Myocyte (in vitro differentiated cells): ENCODE measurements at places on chromosomes 4 and X. TPM values are rescaled to one million over a fixed set of nuclear protein-coding genes. Genes with fewer than 3 reads are reported as not detected.

- DNase-seq: peak; percentile 21
Observed at GRCh38 chr4:141133999-141134995, 1.0 kb upstream of the RNF150 start.

The PAGE2 gene
- not detected in 2 replicates for total RNA-seq

The PFKFB1 gene
- 0.16 TPM in 1 of 2 replicates, not detected in the other for total RNA-seq

The GLUD2 gene
- total RNA-seq: 0.36 and 0.48 TPM in 2 replicates

DNA sequence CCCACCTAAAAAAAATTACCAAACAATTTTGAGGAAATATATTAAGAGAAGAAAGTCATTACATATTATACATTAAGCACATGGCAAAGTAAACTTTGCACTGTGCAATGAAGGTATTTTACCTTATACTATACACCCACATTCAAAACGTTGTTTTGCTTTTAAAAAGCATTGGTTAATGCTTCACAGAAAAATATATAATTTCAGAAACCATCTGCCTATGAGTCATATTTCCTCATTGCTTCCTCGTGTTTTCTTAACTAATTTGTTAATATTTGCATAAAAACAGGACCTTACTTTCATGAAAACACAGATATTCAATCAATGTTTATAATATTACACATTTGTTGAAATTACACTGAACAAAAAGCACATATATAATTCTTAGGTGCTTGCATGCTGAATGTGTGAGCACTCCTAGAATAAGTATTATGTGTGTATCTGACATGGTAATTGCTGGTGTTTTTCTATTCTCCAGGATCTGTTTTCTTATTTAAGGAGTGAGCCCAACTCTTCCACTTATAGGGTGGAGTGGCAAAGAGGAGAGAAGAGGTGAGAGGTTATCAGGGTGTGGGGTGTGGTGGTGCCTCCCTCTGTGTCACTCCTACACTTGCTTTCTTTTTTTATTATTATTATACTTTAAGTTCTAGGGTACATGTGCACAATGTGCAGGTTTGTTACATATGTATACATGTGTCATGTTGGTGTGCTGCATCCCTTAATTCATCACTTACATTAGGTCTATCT lies 95.1 kb upstream of the IQCM start:
- no peak for DNase-seq

GRCh38 chr4:150495550-150495949 lies 86.4 kb upstream of the MAB21L2 start:
- DNase-seq: no peak

The TBC1D19 gene
- 60.7 and 69.9 TPM in 2 replicates for total RNA-seq

DNA sequence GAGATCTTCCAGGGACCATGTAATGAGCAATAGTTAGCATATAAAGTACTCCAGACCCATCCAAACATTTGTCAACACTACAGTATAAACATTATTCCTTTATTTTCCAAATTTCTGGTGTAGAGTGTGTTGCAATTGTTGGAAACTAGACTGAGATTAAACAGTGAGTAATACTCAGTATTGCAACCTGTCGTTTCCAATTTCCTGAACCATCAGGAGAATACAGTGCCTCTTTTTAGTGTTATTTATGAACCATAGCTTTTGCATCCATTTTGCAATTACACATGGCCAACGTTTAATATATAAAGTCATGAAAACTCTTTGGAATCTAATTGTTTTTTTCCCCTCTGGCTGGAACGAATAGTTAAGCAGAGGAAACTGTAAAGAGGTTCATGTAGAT lies 58.3 kb upstream of the DHRSX start:
- no peak for DNase-seq

The PASD1 gene
- not detected in 2 replicates for total RNA-seq

The JADE3 gene
- 2.2 and 2.8 TPM in 2 replicates for total RNA-seq

DNA sequence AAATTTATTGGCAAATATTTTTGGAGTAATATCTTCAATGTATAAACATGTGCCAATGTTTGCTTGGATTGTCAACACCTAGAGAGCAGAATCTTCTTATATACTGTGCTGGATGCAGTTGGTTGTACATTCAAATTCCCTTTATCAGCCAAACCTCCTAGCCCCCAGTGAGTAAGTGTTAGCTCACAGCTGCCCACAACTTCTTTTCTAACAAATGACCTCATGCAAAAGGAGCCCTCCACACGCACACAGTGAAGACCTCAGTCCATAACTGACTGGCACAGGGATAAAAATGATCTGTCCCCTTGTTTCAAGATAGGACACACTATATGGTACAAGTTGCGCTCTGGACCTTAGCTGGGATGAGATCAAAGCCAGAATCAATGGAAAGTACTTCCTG lies 458.0 kb upstream of the NWD2 start:
- DNase-seq: no peak

The GYG2 gene
- 12.0 and 14.4 TPM in 2 replicates for total RNA-seq

GRCh38 chr4:107380836-107381438 lies 339.1 kb downstream of the PAPSS1 start:
- no peak for DNase-seq

DNA sequence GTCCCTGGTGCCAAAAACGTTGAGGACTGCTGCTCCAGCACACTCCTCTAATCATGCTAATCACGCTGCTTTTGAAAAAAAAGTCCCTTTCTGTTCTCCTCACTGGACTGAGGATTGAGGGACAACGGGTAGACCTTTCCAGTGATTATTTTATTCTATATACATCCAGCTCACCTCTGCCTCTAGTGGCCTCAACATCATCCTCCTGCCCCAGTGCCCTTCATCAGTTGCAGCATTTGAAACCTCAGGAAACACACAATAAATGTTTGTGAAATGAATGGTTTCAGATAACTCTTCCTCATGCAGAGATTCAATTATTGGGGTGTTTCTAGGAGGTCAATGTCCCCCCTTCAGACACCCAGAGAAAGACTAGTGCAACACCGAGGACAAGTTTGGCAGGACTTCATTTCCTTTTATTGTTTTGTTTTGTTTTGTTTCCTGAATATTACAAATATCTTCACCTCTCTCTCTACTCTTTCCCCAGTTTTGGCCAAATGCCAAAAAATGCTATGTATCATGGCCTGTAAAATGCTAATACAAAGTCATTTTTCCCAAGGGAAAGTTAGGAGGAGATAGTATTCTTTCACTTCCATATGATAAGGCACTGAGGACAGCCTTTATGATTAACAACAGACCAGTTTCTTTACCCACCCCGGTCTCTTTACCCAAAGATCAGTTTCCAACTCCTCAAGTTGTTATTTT lies 460.1 kb upstream of the SLIT2 start:
- DNase-seq: no peak

The MAB21L2 gene
- 0.16 and 0.31 TPM in 2 replicates for total RNA-seq

DNA sequence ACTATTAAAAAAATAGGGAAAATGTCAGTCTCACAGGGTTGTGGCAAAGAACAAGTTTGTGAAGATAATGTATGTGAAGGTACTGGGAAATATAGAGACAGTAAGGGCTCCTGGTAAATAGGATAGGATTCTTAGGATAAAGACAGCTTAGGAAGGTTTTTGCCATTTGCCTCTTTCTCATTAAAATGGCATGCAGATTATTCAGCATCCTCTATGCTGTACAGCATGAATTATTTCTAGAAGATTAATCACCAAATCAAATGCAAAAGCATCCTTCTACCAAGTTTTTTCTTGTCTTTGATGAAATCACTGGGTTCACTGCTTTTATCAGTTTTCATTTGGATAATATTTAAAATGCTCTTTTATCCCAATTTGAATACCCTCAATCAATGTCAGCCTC lies 142.8 kb downstream of the NDST3 start:
- no peak for DNase-seq

DNA sequence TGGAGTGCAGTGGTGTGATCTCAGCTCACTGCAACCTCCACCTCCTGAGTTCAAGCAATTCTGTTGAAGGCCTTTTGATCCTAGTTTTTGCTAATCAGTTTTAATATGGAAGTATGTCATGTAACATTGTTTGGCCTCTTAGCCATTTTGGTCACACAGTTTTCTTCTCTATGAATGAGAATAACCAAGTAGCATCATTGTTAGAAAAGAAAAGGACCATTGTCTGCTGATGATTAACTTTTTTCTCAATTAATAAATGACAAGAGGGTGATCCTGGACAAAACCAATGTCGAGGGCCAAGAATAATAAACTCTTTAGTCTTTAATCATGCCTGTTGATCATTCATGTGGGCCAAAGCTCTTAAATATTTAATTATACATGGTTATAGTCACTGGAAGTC lies 289.3 kb upstream of the MAGEB2 start:
- no peak for DNase-seq

The TMSB15A gene
- total RNA-seq: 0.35 TPM in 1 of 2 replicates, not detected in the other

The IL21 gene
- not detected in 2 replicates for total RNA-seq

DNA sequence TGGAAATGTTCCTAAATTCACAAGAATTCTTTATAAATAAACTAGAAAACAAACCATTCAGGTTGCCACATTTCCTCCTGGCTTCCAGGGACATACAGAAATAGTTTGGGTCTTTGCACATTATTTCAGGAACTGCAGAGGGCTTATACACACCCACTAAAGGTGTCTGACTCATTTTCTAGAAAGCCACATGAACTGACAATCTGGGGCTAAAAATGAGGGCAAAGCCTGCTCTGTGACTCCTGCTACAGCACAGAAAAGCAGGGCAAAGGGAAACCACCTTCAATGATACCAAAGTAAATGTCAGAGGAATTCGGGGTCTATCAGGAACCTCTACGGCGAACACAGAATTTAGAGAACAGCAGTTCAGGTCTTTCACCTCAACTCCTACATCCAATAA lies 112.2 kb upstream of the MAP3K15 start:
- DNase-seq: no peak

DNA sequence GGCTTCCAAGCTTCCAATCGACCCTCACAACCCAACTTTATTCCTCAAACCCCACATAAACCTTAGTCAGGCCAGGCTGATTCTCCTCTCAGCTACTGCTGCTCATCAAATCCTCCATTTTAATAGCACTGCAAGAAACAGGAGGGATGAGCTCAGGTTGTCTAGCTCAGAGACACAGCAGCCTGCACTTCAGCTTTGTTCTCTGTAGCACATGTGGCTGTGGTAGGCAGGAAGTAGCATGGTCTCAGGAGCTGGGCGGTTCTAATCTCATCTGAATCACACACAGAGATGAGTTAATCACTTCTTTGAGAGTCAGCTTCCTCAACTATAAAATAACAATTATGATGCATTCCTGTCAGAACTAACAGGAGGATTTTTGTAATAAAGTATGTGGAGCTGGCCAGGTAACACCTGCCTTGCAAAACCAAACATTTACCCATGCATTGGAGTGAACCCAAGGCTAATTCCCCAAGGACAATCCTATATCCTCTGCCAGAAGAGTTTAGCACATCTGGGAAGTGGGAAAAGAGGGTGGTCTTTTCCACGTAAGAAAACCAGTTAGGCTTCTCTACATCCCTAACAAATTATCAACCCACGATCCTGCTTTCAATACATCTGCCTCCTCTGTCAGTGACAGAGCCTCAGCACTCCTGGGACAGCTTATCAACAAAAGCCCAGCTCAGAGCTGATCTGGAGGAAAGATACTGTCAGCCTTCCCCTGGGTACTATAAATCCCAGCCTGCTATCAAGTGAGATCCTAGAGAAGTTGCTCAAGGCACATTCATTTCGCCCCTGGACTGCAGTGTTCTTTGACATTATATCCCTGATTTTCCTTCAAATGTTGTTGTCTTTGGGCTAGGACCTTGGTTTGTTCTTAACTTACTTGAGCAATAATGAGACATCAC lies 32.8 kb downstream of the ELOVL6 start:
- DNase-seq: peak; percentile 47

GRCh38 chrX:117973110-117973807 lies 143.4 kb downstream of the KLHL13 start:
- DNase-seq: no peak

The CEP135 gene
- total RNA-seq: 3.7 and 4.8 TPM in 2 replicates

DNA sequence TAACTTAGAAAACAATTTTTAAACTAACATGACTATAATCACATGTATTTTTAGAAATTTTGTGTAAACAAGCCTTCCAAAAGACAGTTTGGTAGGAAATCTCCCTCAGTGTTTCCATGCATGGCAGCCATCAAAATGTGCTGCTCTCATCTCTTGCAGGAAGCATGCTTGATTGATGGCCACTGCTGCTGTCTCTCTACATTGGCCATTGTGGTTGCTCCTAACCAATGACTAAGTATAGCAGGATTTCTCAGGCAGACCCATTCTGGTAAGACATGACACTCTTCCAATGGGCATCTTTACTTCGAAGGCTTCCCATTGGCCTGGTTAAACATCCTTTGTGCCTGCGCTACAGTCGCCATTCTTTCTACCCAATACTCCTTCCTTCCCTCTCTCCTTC lies 78.9 kb upstream of the GUCY1A1 start:
- DNase-seq: peak; percentile 73

GRCh38 chr4:123417813-123418212 lies 21.2 kb downstream of the SPRY1 start:
- DNase-seq: no peak

GRCh38 chr4:43485196-43485595 lies 592.7 kb downstream of the GRXCR1 start:
- DNase-seq: no peak

DNA sequence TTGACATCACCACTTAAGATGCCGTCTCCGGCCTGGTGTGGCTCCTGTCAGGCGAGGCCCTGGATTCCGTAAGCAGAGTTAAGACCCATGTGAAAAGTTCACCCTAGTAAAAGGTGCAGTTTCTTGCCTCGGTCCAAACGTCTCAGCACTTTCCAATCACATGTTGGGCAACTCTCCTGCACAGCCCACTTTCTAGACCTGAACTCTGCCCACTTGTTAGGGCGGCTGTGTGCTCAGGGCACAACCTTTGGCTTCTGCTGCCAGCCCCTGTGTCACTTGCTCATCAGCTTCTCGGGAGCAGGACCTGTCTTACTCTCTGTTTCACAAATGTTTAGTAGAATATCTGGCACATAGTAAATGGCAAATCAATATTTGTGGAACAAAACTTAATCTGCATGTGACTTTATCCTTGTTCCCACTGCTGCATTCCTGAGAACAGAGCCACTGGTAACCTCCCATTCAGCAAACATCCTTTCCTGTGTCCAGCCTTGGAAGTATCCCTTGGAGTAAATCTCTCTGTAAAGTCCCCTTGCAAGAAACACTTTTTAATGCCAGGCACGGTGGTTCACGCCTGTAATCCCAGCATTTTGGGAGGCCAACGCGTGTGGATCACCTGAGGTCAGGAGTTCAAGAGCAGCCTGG lies 38.7 kb upstream of the SH3RF1 start:
- no peak for DNase-seq

DNA sequence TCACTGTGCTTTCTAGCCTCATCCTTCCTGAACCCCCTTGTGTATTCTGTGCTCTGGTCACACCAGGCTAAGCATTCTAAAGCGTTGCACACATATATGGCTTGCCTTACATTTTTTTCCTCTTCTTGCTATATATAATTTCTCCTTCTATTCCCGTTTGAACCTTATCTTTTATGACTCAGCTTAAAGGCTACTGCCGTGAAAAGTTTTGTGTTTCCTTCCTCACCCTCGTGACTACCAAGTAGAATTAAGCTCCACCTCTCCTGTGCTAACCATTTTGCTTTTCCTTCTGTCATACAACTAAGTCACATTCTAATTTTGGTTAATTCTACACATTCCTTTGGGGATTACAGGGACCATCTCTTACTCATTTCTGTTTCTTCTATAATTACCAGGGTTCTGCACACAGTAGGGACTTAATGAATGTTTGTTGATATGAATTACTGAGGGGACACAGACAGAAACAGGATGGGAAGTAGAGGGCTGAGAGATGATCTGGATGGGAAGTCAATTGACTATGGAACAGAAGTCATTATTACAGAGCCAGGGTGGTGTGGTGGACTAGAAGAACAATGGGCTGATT lies 67.1 kb downstream of the DOCK11 start:
- DNase-seq: no peak
